Brain pericyte (primary cell): ENCODE measurements at places on chromosomes 5 and 9.

- DNase-seq: no peak
These were observed 165.3 kb downstream of the PAX5 start for GRCh38 chr9:36868586-36869282.

DNA sequence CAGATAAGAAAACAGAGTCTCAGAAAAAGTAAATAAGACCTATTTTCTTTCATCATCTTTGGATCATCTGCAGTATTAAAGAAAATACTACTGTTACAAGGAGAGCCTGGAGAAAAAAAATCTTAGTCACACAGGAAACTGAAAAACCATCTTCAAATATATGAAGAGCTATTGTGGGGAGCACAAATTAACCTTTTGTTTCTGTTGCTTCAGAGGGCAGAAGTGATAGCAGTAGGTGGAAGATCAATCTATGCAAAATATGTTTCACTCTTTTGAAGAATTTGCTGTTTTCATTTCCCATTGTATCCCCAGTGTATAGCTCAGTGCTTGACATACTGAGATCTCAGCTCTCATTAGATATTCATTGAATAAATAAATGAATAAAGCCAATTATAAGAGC lies 13.1 kb upstream of the CEMIP2 start:
- no peak for DNase-seq

GRCh38 chr5:116650544-116650943 lies 75.9 kb upstream of the SEMA6A start:
- DNase-seq: no peak

DNA sequence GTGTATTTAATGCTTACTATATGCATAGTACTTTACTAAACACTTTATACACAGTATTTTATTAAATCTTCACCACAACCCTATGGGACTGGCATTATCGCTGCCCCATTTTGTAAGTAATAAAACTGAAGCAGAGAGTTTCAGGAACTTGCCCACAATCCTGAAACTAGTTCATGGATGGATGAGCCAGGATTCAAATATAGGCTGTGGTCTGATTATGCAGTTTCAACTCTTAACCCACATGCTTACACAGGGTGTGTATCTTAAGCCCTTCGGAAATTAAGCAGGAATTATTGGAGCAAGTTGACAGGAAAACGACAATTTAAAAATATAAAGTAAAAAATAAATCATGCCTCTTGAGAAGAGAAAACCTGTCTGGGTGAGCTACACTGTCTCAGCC lies 109.0 kb downstream of the ATP10B start:
- no peak for DNase-seq

GRCh38 chr5:33268374-33268773 lies 172.4 kb upstream of the TARS1 start:
- DNase-seq: no peak

- DNase-seq: no peak
These were observed 38.9 kb upstream of the IQGAP2 start for GRCh38 chr5:76364226-76364589.

- no peak for DNase-seq
These were observed 6.4 kb downstream of the TSPAN17 start for GRCh38 chr5:176653401-176654385.

DNA sequence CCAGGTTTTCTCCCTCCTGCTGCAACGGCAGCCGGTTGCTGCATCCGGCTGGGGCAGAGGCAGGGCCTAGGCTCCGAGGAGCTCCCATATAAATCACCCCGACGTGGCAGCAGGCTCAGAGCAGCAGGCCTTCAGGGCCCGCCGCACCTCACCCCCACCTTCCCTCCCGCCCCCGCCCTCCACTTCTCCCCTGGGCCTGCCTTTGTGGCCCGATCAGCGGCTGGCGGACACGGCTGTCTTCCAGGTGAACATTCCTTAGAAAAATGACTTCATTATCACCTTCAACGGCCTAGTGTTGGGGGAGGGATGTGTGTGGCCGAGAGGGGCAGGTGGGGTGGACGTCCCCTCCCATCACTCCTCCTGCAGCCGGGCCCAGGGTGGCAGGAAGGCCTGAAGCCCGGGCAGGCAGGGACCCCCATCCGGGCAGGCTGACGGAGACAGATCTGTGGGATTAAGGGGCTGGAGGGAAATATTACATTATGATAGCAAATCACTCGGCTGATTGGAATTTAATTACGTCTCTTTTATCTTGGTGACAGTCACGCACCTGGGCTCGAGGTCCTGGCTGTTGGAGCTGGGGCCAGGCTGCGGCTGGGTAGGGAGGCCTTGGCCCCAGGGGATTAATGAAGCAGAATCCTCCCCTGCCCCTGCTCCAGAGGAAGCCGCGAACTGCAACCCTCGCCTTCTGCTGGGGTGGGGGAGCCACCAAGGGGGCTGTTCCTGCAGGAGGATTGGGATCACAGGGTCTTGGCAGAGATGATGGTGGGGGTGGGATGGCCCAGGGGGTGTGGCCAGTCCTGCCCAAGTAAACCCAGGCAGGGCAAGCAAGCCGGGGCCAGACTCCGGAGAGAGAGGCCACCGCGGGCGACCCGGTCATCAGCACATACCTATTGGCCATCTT lies 38.4 kb upstream of the RXRA start:
- no peak for DNase-seq

GRCh38 chr5:54091307-54092130 lies 218.9 kb downstream of the ARL15 start:
- no peak for DNase-seq

- no peak for DNase-seq
These were observed 36.8 kb downstream of the NDST1 start for GRCh38 chr5:150544611-150545219.

DNA sequence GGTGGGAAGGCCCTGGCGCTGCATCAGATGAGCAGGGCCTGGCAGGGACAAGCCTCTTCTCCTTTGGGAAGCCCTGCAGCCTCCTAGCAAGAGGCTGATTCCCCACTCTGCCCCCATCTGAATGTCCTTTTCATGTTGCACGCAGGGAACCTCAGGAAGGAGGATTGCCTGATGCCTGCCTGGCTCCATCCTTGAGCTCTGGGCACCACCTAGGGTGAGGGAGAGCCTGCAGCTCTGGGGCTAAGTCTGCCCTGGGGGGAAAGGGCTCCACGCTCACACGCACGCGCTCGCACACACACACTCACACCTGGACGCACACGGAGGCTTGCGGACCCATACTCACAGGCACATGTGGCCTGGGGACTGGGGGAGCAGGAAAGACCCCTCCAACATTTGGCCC lies 86.6 kb downstream of the LMX1B start:
- no peak for DNase-seq

DNA sequence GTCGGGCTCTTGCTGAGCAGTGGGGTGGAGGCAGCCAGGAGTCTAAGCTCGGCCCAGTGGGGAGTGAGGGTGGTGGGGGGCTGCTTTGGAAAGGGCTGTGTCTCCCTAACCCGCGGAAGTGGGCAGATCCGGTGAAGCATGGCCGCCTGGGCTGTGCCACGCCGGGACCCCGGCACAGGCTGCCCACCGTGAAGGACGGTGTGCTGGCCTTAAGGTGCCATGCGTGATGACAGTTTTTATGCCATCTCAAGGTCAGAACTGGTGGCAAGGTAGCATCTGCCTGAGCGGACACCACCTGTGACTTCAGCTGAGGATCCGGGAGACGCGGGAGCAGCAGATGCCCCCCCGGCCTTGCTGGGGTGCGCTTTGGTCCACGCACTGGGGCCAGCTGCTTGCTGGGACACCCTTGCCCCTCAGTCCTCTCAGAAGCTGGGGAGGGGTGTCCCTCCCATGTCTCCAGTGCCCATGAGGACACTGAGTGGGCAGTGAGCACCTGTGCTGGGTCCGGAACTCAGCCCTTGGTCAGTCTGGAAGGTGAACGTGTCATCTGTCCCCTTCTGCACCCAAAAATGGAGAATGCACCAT lies 53.9 kb downstream of the AHRR start:
- DNase-seq: no peak

GRCh38 chr5:118439831-118440230 lies 548.5 kb downstream of the DTWD2 start:
- DNase-seq: peak; percentile 47

- DNase-seq: no peak
These were observed 110.1 kb downstream of the FBN2 start for GRCh38 chr5:128427921-128428320.

DNA sequence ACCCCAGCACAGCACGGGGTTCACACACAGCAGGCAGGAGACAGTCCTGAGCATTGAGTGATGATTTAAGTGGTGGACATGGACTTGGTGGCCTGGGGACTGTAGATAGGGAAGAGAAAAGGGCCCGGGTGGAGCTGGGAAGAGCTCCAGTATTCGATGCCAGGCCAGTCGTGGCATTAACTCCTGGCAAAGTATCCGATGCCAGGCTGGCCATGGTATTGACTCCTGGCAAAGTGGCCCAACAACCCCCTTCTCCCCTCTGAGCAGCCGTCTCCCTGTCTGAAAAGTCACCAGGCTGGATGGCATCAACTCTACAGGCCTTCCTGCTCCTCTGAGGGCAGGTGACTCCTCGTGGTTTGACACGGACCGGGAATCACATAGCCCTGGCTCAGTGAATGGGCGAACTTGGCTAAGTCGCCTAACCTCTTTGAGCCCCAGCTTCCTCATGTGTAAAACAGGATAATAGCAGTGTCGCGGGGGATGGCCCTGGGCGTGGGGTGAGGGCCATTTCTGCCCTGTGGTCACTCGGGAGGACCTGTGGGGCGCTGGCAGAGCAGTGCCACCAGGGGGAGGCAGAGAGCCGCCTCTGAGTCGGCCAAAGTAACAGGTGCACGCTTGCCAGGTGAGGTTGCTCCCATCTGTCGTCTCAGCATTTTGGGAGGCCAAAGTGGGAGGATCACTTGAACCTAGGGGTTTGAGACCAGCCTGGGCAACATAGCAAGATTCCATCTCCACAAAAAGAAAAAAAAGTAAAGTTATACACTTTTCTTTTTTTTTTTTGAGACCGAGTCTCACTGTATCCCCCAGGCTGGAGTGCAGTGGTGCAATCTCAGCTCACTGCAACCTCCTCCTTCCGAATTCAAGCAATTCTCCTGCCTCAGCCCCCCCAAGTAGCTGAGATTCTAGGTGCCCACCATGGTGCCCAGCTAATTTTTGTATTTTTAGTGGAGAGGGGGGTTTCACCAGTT lies 5.7 kb upstream of the SEC16A start:
- DNase-seq: no peak

- no peak for DNase-seq
These were observed 330.3 kb downstream of the NFIB start for GRCh38 chr9:13983607-13984006.

DNA sequence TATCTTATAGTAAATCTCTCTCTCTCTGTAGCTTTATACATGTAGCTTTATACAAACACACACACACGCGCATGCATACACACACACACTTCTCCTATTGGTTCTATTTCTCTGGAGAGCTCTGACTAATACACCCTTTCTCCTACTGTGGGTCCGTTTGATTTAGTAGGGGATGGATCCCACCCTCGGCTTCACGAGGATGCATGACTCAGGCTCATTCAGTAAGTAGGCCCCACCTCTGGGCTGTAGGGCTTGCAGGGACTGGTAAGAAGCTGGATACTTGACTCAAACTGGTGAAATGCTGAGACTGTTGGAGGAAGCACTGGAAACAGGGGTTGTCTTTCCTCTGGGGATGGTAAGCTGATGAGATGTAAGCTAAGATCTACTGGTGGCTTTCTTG lies 98.7 kb downstream of the SLC24A2 start:
- no peak for DNase-seq

- DNase-seq: no peak
These were observed 170.4 kb downstream of the SYK start for GRCh38 chr9:90972057-90972456.

GRCh38 chr5:127031147-127031862 lies 947 bp upstream of the MARCHF3 start:
- DNase-seq: no peak

- no peak for DNase-seq
These were observed 105.0 kb downstream of the DTWD2 start for GRCh38 chr5:118883362-118883761.

DNA sequence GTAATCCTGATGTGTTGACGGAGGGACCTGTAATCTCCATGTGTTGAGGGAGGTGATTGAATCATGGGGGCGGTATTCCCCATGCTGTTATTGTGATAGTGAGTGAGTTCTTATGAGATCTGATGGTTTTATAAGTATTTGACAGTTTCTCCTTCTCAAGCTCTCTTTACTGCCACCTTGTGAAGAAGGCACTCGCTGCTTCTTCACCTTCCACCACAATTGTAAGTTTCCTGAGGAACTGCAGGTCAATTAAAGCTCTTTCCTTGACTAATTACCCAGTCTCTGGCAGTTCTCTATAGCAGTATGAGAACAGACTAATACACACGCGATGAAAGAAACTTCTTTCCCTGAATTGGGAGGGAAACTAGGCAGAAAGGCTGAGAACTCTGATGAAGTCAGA lies 141.1 kb upstream of the RAD23B start:
- DNase-seq: no peak

DNA sequence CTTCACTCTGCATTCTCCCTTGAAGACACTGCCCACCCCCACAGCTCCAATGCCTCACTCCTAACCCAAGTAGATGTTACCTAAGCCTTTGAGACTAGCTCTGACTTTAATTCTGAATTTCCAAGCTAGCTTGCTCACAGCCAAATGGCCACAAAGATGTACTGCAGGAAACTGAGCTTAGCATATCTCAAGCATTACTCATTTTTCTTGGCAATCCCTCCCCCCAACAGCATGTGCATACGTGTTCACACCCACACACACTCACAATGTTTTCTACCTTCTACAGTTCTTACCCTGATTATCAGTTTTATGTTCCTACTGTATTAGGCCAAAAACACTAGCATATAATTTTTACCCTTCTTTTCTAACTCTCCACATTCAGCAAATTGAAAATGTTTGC lies 13.7 kb upstream of the GRIA1 start:
- DNase-seq: no peak

DNA sequence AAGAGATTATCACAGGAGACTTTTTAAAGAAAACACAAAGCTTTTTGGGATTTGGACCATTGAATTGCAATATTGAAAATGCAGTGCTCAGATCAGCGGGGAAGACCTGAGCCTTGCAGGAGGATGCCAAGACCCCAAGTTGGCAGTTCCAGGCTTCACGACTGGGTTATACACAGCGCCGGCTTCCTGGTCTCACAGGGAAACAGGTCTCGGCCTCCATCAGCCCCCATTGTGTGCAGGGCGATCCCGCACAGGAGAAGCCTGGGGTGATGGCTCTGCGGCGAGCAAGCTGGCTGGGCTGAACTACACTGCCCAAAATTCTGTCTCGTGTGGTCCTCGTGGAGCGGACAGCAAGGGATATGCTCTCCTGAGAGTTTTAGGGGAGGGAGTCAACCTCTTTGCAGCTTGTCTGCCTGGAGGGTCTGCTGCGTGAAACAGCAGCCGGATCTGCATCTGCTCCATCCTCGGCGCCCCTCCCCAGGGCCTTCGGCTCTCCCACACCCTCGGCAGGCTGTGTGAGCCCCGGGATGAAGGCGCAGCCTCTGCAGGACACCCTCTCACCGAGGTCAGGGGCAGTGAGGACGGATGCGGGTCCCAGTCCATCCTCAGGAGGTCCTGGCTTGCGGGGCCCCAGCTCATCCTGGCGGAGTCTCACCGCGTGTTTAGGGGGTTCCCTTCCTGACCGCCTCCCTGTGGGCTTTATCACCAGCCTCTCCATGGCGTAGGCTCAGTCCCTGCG lies 60.6 kb downstream of the NSUN2 start:
- DNase-seq: no peak
